Cerebellar nuclear complex (tissue), 1 donor: ENCODE measurements at places on chromosomes 4 and X.

DNA sequence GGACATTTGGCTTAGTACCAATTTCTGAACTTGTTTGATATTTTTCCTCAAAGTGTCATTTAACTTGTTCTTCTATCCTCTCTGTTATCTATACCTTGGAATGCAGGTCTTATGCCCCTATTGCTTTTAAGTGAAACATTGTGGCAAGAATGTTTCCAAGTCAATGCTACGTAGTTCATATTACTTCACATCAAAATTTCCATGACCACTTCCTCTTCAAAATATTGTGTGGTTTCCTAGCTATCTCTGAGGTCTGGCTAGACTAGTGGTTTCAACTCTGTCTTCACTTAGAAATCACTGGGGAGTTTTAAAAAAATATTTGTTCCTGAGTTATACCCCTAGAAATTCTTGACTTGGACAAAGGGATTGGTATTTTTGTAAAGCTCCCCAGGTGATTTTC, 20.2 kb upstream of the RASGEF1B start:
- no peak for DNase-seq

- no peak for DNase-seq
These were observed 34.1 kb upstream of the MAGEA4 start for GRCh38 chrX:151878574-151878973.

- no peak for DNase-seq
These were observed 3.7 kb upstream of the SH3TC1 start for GRCh38 chr4:8195431-8195830.

- DNase-seq, result no peak
These were observed 7.8 kb upstream of the SH3TC1 start for GRCh38 chr4:8191136-8191747.

- no peak for DNase-seq
These were observed 31.1 kb upstream of the SH3D19 start for GRCh38 chr4:151356510-151356909.

GRCh38 chrX:9072281-9072680, 38.4 kb upstream of the FAM9B start:
- DNase-seq, result no peak

DNA sequence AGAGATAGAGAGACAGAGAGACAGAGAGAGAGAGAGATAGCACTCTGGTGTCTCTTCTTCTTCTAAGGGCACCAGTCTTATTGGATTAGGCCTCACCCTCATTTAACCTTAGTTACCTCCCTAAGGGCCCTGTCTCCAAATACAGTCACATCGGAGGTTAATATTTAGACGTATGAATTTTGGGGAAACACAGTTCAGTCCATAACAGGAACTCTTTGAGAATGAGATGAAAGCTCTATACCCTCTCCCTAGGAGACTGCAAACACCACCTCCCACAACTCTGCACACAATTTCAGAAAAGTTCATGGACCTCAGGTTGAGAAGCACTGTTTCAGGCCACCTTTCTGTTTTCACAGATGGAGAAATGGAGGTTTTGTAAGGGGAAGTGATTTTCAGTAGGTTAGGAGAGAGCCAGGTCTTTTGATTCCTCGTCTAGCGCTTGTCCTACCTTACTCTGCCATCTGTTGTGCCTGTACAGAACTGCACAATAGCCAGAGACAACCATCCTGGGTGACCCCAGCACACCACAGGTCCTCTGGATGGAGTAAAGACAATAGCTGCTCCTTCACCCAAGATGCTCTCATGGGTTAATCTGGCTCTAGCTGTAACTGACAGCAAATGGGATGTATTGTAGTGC, 16.9 kb upstream of the LOC101059915 start:
- DNase-seq, result no peak

- DNase-seq, result no peak
These were observed 4.3 kb downstream of the TMPRSS11E start for GRCh38 chr4:68451246-68452211.

DNA sequence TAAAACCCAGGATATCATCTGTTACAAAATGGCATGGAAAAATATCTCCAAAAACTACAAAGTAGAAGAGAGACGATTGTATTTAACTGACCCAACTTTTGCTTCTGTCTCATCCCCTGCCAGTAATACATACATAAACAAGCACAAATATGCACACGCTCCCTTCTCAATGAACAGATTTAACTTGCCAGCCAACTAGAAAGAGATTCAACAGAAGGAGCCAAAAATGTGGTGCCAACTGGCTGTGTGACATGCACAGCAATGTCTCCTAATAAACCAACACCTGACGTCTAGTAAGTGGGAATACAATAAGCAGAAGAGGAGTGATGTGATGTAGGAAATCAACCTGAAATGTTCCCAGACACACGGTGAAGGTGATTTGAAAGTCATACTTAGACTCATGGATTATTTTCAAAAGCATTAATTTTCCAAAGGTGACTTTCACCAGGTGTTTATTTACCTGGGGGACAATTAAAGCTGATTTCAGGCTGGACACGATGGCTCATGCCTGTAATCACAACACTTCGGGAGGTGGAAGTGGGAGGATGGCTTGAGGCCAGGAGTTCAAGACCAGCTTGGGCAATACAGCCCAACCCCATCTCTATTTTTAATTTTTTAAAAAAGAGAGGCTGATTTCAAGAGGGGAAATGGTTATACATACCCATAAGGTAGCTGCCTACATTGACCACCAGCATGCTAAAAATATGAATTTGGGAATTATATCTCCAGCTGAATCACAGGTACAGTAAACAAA, 33.7 kb downstream of the SH3RF1 start:
- DNase-seq, result no peak

DNA sequence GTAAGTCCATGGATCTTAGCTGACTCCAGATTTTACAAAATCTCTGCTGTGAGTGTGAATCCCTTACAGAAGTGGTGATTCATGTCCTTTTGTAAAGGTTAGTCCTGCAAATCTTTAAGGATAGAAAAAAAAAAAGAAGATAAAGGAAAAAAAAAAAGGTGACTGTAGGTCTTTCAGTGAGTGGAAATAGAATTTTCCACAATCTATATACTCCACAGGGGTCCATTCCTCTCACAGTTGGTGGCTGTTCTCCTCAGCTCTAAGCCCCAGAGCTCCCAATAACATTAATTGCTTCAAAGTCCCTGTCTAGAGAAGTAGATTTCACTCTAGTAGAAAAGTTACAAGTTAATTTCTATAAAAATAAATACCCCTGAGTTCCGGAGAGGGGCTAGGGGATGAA, 189.1 kb downstream of the NDST4 start:
- no peak for DNase-seq

DNA sequence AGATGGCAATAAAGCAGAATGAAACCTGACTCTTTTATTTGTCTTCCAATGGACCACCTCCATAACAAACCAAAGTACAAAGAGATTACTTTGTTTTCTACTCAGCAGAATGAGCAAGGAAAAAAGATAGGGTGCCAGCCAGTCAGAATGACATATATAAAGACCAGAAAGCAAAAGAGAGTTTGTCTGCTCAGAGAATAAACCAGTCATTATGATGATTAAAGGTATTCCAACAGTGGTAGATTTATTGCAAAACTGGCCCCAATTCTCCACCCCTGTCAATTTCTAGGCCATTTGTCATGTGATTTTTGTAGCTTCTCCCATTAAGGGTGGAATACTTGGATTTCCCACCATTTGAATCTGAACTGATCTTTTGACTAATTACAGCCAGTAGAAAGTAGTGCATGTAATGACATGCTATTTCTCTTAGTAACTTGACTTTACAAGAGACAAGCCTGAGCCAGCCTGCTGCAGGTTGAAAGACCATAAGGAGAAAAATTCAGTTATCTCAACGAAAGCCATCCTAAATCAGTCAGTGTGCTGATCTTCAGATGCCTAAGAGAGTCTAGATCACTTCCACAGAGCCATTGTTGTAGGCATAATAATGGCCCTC, 203.1 kb downstream of the EPHA5 start:
- DNase-seq, result no peak

DNA sequence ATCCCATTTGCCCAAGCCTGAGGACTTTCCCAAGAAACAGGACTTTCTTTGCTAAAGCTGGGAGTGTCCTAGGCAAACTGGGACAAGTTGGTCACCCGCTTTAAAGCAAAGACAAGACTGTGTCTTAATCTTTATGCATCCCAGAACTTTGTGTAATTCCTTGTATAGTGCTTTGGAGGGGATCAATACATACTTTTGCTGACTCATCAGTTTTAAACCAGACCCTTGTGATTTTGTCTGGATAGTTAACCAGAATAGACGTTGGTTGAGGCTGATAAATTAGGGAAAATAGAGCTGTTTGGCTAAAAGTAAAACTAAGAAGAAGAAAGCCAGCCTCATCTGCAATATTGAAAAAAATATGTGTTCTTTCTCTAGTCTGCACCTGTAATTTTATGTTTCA, 82.8 kb downstream of the IL1RAPL1 start:
- DNase-seq, result no peak

DNA sequence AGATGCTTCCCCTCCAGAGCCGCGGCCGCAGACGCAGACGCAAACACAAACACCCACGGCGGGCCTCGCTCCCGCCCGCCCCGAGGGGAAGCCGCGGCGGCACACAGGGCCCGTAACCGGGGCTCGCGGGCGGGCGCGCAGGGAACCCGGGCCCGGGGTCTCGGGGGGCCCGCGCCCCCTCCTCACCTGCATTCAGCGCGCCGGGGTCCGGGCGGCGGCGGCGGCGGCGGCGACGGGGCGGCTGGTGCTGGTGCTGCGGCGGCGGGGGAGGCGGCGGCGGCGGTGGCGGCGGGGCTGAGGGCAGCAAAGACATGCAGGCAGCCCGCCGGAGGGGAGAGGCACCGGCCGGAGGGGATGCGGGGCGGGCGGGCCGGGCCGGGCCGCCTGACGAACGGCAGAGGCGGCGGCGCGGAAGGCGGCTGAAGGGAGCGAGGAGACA, 255 bp upstream of the CNOT6L start:
- no peak for DNase-seq

DNA sequence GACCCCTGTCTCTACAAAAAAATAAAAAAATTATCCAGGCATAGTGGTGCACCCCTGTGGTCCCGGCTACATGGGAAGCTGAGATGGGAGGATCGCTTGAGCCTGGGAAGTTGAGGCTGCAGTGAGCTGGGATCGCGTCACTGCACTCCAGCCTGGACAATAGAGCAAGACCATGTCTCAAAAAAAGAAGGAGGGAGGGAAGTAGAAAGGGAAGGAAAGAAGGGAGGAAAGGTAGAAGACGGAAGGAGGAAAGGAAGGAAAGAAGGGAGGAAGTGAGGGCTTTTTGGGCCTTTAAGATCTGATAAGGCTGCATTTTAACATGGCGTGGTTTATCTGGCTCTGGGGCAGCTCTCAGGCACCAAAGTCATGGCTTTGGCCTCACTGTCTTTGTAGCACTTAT, 10.4 kb downstream of the PDK3 start:
- no peak for DNase-seq

GRCh38 chr4:181594188-181594587, 649.0 kb upstream of the TENM3 start:
- DNase-seq, result no peak

- DNase-seq, result no peak
These were observed 170.8 kb upstream of the RASGEF1B start for GRCh38 chr4:81642543-81642942.

DNA sequence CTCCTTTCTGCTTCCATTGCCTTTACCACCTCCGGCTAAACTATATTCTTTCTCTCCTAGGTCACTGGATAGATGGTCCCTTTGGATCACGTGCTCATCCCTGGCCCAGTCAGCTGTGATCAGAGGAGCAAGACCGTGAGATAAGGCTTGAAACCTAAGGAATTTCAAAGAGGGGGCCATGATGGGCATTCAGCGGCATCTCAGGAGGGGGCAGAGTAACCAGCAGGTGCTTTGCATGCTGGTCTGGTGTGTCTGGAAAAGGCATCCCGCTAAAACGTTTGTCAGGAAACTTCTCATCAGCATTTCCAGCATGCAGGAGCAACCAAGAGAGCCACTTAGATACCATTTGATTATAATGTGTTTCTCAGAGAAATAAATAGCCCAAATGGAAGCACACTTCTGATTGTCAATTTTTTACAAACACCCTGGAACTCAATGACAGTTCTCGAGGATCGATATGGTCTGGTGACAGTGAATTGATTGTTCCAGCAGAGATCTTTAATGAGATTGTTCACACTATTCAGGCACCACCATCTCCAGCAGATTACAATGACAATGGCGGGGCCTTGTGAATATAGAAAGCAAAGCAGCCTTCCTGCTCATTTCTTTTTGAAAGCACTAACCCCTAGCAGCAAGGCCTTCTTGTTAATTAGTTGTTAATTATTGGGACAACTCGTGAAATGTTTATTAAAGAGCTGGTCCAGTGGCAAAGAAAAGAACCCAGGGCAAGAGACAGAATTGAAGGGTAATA, 327.1 kb downstream of the PTTG2 start:
- DNase-seq, result no peak

- DNase-seq, result no peak
These were observed 36.3 kb upstream of the TENM3 start for GRCh38 chr4:182206916-182207315.

GRCh38 chr4:158314756-158315487, 104.6 kb downstream of the TMEM144 start:
- DNase-seq, result no peak

DNA sequence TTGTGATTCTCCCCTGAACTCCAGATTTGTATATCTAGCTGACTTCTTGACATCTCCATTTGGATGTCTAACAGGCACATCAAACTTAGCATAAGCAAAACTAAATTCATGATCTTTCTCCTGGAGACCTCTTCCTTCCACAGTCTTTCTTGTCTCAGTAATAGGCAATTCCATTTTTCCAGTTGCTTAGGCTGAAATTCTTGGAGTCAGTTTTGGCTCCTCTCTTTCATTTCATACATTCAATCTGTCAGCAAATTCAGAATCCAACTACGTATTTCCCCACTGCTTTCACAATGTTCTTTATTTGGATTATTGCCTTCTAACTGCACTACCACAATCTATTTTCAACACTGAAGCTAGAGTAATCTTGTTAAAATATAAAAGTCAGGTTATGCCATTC, 219.9 kb upstream of the GLRA2 start:
- DNase-seq, result no peak

DNA sequence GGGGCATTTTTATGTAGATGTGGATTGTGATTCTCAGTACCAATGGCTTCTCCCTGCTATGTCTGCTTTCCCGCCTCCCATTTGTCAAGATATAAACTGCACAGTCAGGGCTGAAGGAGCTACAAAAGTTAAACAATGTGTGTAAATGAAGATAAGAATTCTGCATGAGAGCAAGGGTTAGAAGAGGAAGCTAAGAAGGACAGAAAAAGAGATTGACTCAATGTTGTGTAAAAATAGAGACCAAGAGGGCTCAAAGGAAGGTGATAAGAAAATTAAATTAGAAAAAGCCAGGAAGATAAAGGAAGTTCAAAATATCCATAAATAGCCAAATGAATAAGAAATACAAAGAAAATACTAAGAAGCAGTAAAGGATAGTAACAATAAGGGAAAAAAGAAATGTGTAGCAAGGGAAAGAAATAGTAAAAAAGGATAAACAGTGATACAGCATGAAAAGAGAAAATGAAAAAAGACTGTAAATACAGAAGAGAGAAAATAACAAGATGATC, 82.5 kb downstream of the AMELX start:
- no peak for DNase-seq

DNA sequence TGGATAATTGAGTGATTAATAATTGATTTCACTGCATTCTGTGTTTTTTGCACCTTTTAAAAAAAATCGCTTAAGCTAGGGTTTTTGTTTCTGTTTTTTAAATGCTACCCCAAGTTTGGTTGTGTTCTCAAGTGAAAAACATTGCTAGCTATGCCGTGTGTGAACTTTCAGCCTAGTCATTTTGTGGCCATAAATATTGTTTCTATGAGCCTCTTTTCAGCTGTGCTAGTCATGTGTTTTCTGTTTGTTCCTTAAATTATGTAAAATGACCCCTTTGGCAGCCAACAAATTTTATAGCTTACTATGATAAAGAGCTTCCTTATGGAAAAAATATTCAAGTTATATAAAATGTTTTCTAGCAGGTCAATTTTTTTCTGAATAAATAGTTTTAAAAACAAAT, 59.1 kb downstream of the GALNT7 start:
- no peak for DNase-seq

- no peak for DNase-seq
These were observed 105.8 kb downstream of the NFKB1 start for GRCh38 chr4:102606846-102607450.
